ENCODE measurements at places on chromosomes 2 and 18.

GRCh38 chr18:9008709-9009635 is 93.5 kb upstream of the NDUFV2 start:
- no peak for DNase-seq

- no peak for DNase-seq
Observed at GRCh38 chr18:9233771-9234440, 97.3 kb downstream of the ANKRD12 start.

DNA sequence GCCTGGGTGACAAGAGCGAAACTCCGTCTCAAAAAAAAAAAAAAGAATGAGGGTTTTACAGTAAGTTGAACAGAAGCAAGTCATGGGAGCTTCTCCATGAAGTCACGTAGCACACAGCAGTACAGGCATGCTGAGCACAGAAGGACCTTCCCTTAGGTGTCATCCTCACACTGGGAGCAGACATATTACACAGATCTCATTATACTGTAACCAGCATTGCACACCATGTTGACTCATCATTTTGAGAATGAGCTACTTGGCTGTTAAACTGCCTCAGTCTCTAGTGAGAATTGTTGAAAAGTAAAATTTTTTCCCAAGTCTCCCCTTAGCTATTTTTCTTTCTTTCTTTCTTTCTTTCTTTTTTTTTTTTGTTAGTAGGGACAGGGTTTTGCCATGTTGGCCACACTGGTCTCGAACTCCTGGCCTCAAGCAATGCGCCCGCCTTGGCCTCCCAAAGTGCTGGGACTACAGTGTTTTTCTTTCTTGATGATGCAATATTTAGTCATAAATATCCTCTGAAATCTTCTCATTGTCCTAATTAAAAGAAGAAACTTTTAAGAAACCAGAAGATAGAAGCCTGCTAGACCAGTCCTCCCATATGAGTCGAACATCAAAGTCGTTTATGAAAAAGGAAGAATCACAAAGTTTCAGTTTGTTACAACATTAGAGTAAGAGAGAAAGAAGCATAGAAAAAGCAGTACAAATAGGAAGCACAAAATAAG is 37.9 kb upstream of the PPP1CB start:
- DNase-seq: no peak

DNA sequence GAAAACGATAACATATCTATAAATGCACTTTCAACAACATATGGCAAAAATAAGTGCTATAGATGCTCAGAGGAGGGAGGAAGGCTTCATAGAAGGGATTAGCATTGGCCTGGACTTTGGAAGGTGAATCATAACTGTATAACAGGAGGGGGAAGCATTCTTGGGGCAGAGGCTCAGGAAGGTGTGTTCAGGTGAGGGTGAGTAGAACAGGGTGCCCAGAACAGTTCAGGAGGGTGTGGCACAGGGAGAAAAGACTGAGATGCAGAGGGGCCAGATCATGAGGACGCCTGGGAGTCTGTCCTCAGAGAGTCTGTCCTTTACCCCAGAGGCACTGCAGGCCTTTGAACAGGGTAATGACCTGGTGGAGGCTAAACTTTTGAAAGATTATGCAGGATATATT is 29.3 kb upstream of the MEP1B start:
- DNase-seq: no peak

GRCh38 chr18:72207280-72207679 is 336.9 kb downstream of the CBLN2 start:
- no peak for DNase-seq

DNA sequence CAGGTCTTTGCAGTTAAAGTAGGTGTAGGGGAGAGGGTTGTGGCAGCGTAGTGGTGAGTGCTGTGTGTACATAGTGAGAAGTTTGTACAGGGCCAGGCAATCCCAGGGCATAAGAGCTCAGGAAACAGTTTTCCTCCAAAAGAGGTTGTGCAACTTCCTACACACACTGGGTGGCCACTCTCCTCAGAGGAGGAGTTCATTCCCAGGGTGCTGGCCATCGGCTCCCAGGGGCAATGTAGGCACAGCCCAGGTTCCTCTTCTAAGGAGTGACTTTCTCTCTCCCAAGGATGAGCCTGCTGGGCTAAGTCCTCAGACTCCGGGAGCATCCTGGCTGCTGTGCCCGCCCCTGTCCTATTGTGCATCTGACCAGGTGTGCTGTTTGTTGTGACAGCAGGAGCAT is 3.0 kb downstream of the ACOXL start:
- no peak for DNase-seq

GRCh38 chr2:112143150-112143549 is 5.0 kb downstream of the FBLN7 start:
- DNase-seq: no peak

DNA sequence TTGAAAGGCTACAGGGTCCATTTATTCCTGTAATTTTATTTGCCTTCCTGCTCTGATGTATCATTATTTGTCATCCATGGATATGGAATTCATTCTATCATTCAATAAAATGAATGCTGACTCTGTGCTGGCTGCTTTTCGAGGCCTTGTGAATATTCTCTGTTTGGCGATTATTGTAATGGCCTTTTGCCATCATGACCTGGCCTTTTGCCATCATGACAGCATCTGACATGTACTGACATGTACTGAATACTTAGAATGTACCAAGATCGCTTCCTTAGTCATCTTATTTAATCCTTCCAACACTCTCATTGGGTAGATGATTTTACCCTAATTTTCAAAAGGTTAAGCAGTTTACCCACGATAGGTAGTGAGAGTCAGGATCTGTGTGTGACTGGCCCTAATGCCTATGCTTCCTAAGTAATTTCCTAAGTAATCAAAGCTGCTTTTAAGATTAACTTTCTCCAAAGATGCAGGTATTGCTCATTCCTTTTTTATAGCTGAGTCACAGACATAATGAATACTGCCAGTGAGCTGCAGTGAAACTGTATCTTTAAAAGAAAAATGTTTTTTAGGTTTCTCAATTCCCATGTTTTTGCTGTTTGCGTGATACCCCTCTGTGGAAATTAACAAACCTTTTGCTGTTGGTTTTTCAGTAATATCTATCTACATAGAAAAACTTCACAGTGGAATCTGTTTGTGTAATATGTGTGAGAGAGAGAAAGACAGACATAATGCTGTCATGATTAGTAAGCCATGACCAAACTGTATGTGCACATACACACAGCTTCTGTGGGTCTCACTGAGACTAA is 127.8 kb downstream of the CERS6 start:
- DNase-seq: no peak

DNA sequence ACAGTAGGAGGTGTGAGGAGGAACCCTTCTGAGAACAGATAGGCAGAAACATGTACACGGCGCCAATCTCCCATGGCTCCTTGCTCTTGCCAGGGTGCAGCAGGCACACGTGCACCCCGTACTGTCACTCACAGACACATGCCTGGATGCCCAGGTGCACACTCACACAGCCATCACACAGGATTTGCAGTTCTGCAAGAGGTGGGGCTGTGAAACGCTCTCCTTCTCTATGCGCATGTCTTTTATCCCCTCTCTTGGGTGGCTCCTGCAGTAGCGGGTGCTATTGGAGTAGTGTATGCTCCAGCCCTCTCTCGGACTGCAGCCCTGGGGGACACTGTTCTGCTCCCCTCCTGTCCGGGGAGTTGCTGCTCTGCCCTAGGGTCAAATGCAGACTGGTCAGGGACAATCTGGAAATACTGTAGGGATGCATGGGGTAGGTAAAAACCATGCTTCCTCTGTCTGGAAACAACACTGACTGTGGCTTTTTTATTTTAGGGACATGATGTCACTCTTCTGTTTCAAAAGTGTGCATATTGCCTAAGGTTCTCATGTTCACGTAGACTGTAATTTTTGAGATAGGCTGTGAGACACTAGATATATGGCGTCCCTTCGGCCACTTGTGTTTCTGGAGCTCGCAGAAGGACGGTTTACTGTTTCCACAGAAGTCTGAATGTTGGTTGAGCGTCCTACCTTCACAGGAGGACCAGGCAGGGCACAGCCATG is 118.5 kb downstream of the PRKCE start:
- no peak for DNase-seq

- no peak for DNase-seq
Observed at GRCh38 chr2:32783469-32783868, 155.6 kb downstream of the TTC27 start.
